ENCODE measurements at places on chromosomes 2 and 18. TPM values are rescaled to one million over a fixed set of nuclear protein-coding genes. Genes with fewer than 3 reads are reported as not detected.

FAM110C gene
- 0.40 TPM for total RNA-seq

ACADL gene
- not detected for total RNA-seq

FZD7 gene
- 6.7 TPM for total RNA-seq

C2orf78 gene
- not detected for total RNA-seq

NT5C1B gene
- total RNA-seq = not detected

IL1R2 gene
- 1.1 TPM for total RNA-seq

SIX2 gene
- 2.8 TPM for total RNA-seq

HOXD4 gene
- total RNA-seq = 0.41 TPM

NR4A2 gene
- total RNA-seq = 2.0 TPM

MERTK gene
- total RNA-seq = 3.0 TPM

CFC1 gene
- 0.11 TPM for total RNA-seq

All from A549 treated with AZD2906 at 1 μM for 4 hours (cell line).